Tracheal epithelial cell (primary cell): ENCODE measurements at places on chromosomes 2 and 18. TPM values are rescaled to one million over a fixed set of nuclear protein-coding genes. Genes with fewer than 3 reads are reported as not detected.

ATAD2B gene
- total RNA-seq: 7.5 and 9.4 TPM in 2 replicates

REG1B gene
- not detected in 2 replicates for total RNA-seq

CRYBA2 gene
- not detected in 2 replicates for total RNA-seq

LINC00305 gene
- not detected in 2 replicates for total RNA-seq

RAPGEF4 gene
- 0.64 and 1.4 TPM in 2 replicates for total RNA-seq

SUPT7L gene
- 17.1 and 19.4 TPM in 2 replicates for total RNA-seq

NYAP2 gene
- total RNA-seq: under 0.01 TPM in 1 of 2 replicates, not detected in the other

DCC gene
- total RNA-seq: under 0.01 TPM in 1 of 2 replicates, not detected in the other
